ENCODE measurements at places on chromosomes 5 and 9.

GRCh38 chr5:1214936-1215220, 10.3 kb upstream of the SLC6A18 start:
- DNase-seq: no peak

GRCh38 chr9:136499071-136499934, 16.5 kb upstream of the SEC16A start:
- no peak for DNase-seq

DNA sequence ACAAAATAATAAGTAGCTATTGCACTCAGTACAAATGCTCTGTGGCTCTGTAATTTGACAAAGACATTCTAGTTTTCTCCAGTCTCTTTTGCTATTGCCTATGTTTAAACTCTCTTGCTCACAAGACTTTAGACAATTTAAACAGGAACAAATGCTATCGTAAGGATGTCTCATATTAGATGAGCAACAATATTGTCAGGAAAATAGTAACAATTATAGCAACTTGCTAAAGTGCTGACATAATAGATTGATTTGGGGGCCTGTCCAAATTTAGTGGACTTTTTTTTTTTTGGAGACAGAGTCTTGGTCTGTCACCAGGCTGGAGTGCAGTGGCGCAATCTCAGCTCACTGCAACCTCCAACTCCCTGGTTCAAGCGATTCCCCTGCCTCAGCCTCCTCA, 11.8 kb downstream of the KIF2A start:
- DNase-seq: no peak

- DNase-seq: no peak
Observed at GRCh38 chr5:139636207-139636792, 11.8 kb upstream of the CXXC5 start.

All from stromal cell of bone marrow (primary cell).